ENCODE measurements at places on chromosomes 11 and 22. TPM values are rescaled to one million over a fixed set of nuclear protein-coding genes. Genes with fewer than 3 reads are reported as not detected.

The UCP3 gene
- 3.0 TPM for polyA plus RNA-seq

The CCDC73 gene
- polyA plus RNA-seq: 0.15 TPM

- DNase-seq: no peak
Measured at GRCh38 chr11:130655300-130655699, 206.9 kb downstream of the ADAMTS15 start.

The ABCC8 gene
- polyA plus RNA-seq: 8.5 TPM

DNA sequence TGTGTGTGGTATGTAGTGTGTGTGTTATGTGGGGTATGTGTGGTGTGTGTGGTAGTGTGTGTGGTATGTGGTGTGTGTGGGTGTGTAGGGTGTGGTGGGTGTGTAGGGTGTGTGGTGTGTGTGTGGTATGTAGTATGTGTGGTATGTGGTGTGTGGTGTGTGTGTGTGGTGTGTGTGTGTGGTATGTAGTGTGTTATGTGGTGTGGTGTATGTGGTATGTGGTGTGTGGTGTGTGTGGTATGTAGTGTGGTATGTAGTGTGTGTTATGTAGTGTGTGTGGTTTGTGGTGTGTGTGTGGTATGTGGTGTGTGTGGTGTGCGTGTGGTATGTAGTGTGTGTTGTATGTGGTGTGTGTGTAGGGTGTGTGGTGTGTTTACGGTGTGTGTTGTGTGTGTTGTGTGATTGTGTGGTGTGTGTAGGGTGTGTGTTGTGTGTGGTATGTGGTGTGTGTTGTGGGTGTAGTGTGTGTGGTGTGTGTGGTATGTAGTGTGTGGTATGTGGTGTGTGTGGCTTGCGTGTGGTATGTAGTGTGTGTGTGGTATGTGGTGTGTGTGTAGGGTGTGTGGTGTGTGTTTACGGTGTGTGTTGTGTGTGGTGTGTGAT lies 4.2 kb upstream of the PPP6R2 start:
- no peak for DNase-seq

DNA sequence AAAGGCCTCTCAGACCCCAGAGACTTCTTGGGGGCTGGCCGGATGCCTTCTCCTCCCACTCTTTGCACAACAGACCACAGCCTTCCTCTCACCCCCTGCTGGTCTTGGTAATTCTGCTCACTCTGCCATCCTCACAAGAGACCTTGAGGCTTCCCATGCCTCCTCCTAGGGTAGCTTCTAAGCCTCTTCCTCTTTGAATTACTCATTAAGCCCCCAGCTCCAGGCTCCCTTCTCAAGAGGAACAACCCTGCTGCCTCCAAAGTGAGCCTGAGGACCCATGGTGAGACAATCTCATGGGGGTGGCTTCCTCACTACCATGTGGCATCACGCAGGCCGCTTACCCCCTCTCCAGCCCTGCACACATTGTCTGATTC lies 184.6 kb upstream of the SYT13 start:
- DNase-seq: no peak

DNA sequence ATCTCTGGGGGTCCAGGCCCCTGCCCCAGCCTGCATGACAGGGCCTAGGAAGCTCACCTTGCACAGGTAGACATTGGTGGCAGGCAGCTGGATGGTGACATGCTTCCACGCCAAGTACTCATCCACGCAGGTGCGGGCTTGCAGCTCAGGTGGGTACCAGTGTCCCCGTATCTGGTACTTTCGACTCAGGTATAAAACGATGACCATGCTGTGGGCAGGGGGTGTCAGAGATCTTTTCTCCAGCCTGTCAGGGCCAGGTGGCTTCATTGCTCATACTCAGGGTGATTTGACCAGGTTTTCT lies 1.6 kb upstream of the GSTT4 start:
- no peak for DNase-seq

GRCh38 chr11:68312117-68312779 lies at the start of gene LRP5:
Gene LRP5 (plus strand): TSS chr11:68312591. CDS start chr11:68312715, 124 bp downstream.
- DNase-seq: no peak

All from right lung (tissue), 10 donors.